ENCODE measurements at places on chromosomes 6 and 20.

DNA sequence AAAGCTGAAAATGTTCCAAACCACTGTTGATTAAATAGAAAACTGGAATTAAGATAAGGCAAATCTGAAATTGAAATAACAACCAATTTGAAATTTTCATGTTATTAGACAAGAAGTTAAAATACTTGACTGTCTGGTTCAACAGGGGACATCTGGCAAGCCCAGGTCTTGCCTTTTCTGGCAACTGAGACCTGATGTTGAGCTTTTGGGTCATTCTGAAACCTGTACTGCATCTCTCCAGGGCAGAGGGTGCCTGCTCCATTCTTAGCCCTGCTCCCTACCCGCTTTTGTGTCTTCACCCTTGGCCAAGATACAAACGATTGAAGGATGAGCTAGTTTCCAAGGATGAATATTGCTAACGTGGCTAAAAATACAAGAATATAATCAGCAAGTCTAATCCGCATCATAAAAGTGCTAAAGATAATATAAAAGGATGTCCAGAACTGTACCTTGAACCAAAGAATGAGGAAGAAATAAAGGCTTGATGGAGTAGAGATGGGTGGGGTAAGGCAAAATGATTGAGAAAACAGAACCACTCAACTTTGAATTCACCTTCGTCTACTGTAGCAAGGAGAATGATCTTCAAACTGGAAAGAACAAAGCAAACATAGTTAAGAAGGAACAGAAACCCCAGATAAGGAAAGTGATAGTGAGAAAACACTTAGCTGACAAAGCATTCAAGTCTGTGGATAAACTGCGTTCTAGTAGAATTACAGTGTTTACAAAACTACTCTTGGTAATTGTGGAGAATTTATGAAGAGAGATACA is 109.8 kb upstream of the MAN1A1 start:
- DNase-seq = no peak

DNA sequence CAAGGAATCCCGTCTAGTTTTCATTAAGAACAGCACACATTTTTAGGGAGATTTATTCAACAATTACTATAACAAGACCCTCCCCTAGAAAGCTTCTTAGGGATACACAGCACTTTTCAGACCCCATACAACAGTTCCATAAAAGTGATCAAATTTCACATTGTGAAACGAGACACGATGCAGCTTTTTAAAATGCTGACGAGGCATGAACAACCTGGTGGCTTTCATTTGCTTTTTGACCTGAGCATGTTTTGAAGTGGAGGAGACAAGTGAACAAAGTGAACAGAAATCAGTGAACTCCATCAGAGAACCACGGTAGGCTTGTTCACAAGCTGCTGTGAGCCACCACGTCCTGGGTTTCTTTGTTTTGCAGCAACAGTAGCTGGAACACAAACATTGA is 112.2 kb downstream of the PCSK2 start:
- no peak for DNase-seq

DNA sequence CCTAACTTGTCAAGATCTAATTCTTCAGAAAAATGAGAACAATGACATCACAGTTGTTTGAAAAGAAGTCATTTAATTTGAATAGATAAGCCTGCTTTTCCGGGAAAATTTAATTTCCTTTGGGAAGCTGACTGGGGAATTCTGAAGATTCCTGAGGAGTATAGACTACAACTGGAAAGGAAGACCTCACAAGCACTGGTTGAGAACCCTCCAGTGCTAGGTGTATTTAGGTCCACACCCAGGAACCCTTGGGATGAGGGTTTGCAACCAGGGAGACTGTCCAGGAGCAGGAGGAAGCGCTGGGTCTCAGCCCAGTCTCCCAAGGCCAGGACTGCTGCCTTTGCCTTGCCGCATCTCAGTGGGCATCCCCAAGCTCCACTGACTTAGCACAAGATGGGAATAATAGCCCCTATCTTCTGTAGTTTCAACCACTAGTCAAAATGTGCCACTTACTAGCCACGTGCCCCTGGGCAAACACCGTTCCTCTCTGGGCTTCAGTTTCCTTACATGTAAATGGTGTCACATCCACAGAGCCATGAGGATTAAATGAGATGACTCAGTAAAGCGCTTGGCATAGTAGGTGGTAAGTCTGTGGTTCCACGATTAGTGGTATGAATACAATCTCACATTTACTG is 6.9 kb upstream of the CD93 start:
- no peak for DNase-seq

GRCh38 chr20:4592316-4593148 is 129.2 kb upstream of the PRND start:
- DNase-seq = peak; percentile 42
